Left colon (tissue), 2 donors: ENCODE measurements at places on chromosomes 7 and 10. TPM values are rescaled to one million over a fixed set of nuclear protein-coding genes. Genes with fewer than 3 reads are reported as not detected.

Gene CYP3A5
- total RNA-seq = 112 TPM

Gene ANKRD30A
- not detected for total RNA-seq

Gene AOAH
- 31.6 TPM for total RNA-seq

Gene RSPH10B2
- total RNA-seq = 0.39 TPM

Gene ZNF22
- 9.8 TPM for total RNA-seq

DNA sequence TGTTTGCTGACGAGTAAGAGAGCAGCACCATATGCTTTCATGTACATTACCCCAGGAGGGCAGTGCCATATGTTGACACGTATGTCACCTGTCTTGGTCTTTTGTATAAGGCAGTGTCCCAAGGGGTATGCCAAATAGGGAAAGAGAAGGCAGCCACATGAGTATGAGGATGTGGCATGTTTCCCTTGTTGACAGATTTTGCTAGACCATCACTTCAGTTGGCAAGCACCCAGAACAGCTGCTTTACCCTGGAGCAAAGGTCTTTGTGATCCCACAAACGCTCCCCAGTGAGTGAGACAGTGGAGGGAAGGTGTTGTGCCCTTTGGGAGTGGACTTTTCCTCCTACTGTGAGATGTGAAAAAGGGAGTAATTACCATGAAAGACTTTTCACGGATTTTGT lies 350.1 kb downstream of the ETV1 start:
- DNase-seq = no peak

DNA sequence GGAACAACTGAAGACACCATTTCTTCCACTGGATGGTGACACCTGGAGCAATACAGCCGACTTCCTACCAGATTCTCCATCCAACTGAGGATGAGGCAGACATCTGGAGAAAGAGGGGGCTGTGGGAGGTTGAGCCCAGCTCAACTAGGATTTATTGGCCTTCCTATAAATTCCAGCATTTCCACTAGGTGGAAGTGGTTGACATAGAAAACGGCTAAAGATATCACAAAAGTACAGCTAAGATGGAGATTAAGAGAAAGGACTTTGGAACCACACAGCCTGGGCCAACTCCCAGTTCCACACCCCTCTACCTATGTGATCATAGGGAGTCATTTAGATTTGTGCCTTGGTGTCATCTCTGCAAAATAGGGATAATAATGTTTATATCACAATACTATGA lies 61.3 kb upstream of the CAV2 start:
- peak; percentile 13 for DNase-seq

- DNase-seq = no peak
Observed at GRCh38 chr7:2376351-2377154, 21.9 kb downstream of the EIF3B start.

GRCh38 chr10:109317746-109318366 lies 605.5 kb downstream of the XPNPEP1 start:
- DNase-seq = no peak

GRCh38 chr7:72098807-72099580 lies 313.1 kb downstream of the CALN1 start:
- DNase-seq = no peak

- no peak for DNase-seq
Observed at GRCh38 chr7:79454361-79454960, 994 bp upstream of the MAGI2 start.

DNA sequence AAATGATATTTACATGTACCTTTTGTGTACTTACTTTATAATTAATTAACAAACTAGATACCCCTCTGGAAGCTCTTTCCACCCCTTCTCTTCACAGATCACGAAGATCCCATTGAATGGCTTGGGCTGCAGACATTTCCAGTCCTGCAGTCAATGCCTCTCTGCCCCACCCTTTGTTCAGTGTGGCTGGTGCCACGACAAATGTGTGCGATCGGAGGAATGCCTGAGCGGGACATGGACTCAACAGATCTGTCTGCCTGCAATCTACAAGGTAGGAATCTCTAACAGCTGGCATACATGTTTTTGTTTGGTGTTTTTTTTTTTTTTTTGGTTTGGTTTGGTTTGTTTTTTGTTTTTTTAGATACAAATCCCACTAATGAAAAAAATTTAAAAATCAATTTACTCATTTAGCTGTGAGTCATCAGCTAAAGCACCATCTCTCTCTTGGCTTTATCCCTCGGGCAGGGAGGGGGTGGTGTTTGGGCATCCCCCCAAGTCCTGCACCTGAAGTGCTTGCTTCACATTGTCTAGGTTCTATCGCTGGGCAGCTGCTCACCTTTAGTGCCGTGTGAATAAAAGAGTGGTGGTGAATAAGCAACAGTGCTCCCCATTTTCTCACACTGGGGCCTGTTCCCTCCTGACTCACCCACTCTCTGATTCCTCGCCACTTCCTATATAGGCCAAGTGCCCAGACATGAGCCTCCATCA lies 68.9 kb downstream of the MET start:
- DNase-seq = no peak

GRCh38 chr7:7713730-7714129 lies 4.7 kb downstream of the RPA3 start:
- DNase-seq = no peak

GRCh38 chr7:66297579-66297978 lies 92.4 kb downstream of the TPST1 start:
- DNase-seq = no peak

- no peak for DNase-seq
Observed at GRCh38 chr10:114336823-114337509, 67.3 kb downstream of the AFAP1L2 start.

- DNase-seq = no peak
Observed at GRCh38 chr10:58475322-58476277, 37.1 kb upstream of the BICC1 start.

DNA sequence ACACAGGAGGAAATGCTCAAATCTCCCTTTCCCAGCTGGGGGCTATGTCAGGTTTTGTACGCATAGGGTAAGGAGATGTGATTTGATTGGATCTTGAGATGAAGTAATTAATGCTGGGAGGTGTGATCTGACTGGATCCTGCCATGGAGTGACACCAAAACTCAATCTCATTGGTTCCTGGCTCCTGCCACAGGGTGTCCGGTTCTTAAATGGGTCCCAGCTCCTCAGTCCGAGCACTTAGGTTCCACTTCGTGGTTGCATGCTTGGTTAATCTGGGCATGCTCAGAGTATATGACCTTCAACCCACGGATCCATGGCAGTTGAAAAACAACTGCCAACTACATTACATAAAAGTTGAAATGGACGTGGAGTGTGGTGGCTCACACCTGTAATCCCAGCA lies 3.1 kb upstream of the ZNF12 start:
- no peak for DNase-seq

GRCh38 chr7:73999664-74000435 lies 28.1 kb upstream of the ELN start:
- DNase-seq = no peak

DNA sequence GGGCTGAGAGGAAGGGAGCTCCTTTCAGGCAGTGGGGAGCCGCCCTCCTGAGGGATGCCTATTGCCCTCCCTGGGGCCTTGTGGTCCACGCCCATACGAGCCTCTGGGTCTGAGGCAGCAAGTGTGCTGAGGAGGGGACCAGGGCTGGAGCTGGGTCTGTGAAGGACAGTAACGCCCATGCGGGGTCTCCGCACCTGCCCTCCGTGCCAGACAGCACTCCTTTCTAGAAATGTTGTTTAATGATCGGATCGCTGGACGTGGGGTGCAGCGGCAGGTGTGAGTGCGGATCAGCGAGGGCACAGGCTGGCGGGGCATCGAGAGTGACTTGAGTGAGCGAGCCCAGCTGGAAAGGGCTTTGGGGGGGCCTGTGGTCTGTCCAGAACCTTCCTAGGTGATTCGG lies 70.1 kb downstream of the ELFN1 start:
- no peak for DNase-seq

- peak; percentile 46 for DNase-seq
Observed at GRCh38 chr7:47461161-47461560, 120.8 kb downstream of the TNS3 start.

- peak; percentile 82 for DNase-seq
Observed at GRCh38 chr10:118850418-118851061, 95.8 kb upstream of the CACUL1 start.

DNA sequence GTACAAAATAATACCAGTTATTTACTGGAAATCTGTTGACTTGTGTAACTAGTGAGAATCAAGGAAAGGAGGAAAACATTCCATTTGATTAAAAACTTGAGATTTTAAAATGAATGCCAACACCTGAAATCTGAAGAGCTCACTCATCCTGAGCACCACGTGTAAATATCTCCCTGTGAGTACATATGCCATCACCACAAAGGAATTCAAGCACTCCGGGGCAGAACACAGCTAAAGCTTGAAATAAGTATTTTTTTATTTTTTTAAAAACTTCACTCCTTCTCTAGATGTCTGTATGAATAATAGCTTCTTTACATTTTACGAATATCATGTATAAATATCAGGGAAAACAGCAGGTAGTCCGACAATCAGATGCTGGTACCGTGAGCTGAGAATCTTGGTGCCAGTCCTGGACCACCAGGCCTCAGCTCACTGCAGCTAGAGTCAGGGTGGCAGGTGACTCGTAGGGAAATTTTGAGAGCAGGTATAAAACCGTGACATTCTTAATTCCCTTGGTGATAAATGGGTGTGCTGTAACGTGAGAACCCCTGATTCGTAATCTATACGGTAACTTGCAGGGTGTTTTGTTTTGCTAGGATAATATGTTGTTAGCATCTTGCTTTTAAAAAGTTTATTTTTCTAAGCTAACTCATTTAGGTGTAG lies 12.7 kb downstream of the LMTK2 start:
- DNase-seq = no peak

DNA sequence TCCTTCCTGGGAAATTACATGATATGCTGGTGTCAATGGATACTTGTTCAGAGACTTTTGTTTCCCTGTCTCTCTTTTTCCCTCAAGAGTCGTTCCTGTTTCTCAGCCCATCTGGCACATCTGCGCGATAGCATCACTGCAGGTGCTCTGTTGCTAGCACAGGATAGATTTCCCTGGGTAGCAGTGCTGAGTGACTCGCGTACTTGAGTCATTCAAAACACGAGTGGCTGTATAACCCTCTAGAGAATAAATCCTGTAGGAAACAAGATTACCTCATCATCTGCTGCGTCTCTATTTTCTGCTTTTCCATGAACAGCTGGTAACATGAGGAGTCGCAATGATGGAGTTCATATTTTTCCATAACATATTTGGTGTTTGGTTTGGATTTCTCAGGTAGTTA lies 452.0 kb upstream of the FZD8 start:
- no peak for DNase-seq

DNA sequence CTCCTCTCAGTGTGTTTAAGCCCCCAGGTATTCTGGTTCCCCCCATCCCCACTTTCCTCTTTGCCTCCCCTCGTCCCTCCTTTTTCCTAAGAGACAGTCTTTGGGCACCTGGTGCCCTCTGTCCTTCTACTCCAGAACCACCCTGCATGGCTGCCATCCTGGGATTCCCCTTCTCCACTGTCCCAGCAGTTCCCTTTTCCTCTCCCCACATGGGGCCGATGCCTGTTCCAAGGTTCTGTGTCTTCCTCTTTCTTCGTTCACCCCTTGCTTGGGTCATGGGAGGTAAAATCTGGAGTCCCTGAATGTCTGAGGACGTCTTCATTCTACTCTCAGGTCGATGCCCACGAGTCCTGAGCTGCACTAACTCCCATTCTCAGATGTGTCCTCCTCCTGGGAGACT lies 120.8 kb downstream of the TAX1BP1 start:
- no peak for DNase-seq

DNA sequence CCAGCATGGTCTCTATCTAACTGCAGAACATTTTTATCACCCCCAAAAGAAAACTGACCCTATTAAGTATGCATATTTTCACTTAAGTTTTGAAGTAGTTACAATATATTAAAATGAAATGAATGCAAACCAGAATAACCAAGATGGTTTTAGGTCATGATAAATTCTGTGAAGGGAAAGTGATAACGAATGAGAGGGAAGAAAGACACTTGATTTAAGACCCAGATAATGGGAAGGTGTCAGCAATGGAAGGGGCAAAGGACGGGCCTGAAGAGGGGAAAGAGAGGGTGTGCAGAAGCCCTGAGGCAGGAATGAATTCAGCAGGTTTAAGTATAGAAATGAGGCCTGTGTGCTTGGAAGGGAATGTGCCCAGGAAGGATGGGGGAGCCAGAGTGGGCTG lies 61.1 kb upstream of the IGFBP3 start:
- no peak for DNase-seq

- no peak for DNase-seq
Observed at GRCh38 chr10:123160311-123160980, 6.2 kb downstream of the BUB3 start.

DNA sequence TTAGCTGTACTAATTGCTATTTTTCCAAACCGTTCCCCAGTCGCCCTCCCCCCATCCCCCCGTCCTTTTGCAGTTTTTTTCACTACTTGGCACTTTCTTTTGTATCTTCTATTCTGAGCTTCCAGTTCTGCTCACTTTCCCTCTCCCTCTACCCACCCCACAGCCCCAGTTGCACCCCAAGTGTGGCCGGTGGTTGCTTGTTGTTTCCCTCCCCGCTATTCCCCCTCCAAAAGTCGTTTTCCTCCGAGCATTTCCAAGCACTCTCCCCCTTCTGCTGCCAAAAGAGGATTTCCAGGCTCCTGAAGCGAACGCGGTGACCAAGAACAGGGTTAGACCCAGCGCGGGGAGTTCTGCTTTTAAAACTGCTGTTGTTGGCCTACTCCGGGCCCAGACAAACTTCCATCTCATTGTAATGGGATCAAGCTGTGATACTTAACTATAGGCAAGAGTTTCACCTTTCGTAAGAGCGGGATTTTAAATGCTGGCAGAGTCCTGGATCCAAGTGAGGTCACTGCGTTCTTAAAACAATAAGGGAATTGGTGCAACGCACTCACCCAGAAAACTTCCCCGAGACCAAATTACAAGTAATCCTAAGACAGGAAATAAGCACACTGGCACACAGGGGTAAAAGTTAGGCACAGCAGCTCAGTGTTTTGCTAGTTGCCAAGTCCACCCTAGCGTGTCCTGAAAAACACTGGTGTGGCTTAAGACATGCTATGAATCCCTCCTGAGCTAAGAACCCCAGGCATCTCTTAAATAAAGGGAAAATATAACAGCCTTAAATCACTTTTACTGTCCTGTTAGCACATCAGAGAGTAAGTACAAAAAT lies 1.5 kb upstream of the RGS10 start:
- DNase-seq = no peak

DNA sequence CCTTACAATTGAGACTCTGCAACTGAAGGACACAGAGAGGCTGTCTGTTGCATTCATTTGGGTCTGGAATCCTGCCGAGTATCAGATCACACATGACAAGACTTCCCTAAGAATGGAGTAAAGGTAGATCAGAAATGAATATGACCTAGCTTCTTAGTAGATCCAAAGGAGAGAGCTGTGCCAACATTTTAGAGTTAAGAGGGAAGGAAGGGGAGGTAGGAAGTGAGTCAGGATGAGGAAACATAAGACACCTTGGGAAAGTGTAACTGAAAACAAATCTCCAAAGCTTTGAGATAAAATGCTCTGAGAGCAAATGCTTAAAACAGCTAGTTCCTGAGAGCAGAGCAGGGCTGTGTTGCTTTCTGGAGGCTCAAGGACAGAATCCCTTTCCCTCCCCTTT lies 6.1 kb upstream of the SLC25A13 start:
- no peak for DNase-seq

GRCh38 chr7:12152196-12152918 lies 58.7 kb upstream of the TMEM106B start:
- DNase-seq = no peak
